Activated naive CD4-positive, alpha-beta T cell treated with anti-CD3 and anti-CD28 coated beads for 36 hours (primary cell): ENCODE measurements at places on chromosomes 5 and 9. TPM values are rescaled to one million over a fixed set of nuclear protein-coding genes. Genes with fewer than 3 reads are reported as not detected.

Gene CLINT1
- 32.7 TPM for total RNA-seq

Gene SLC6A3
- not detected for total RNA-seq

DNA sequence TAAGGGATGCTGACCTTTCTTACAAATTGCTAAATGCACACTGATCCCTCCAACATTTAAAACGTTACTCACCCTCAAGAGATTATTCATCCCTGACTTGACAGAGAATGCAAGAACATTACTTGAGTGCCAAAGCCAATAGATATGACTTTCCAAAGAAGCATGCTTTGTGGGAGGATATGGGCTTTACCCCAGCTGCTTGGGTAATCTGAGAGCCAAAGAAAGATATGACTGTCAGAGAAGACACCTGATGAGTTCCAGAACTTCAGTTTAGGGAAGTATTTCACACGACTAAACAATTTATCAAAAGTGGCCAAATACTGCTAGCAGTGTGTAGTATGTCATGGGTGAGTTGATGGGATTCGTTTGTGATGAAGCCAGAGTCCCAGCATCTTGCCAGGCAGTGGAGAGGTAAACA is 7.4 kb upstream of the SPDL1 start:
- H3K27me3 ChIP-seq: peaks cover 10% of the 10 kb centered on the region
- peaks cover 6% of the 10 kb centered on the region for H3K4me1 ChIP-seq
- no peak overlapping the region for H3K27ac ChIP-seq
- DNase-seq: no peak
- no peak overlapping the region for H3K4me3 ChIP-seq
- no peaks in the 10 kb centered on the region for H3K36me3 ChIP-seq

DNA sequence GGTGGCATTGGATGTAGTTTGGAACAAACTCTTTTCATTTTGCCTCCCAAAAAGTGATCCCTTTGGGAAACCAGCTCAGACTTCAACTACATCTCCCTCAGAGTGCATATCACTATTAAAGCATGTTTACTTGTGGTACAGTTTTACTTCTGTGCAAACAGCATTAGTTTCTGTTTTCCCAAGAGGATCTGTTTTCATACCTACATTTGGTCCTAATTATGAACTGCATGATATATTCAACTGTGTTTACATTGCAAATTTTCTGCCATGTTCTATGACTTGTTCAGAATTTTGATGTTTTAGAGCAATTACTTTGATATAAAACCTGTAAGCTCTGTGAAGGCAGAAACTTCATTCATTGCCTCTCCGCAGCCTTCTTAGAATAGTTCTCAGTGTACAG is 681.5 kb upstream of the ACO1 start:
- no peak for DNase-seq
- peaks cover 12% of the 10 kb centered on the region for H3K4me1 ChIP-seq
- no peaks in the 10 kb centered on the region for H3K36me3 ChIP-seq
- no peak overlapping the region for H3K4me3 ChIP-seq
- H3K27me3 ChIP-seq: no peaks in the 10 kb centered on the region

- no peaks in the 10 kb centered on the region for H3K27me3 ChIP-seq
- no peak overlapping the region for H3K4me3 ChIP-seq
- DNase-seq: no peak
- peaks cover 23% of the 10 kb centered on the region for H3K36me3 ChIP-seq
- H3K4me1 ChIP-seq: peaks cover 66% of the 10 kb centered on the region
- H3K27ac ChIP-seq: peak overlapping the region; percentile 5
These were observed 261.1 kb downstream of the MLLT3 start for GRCh38 chr9:20361229-20361628.

- H3K36me3 ChIP-seq: no peaks in the 10 kb centered on the region
- DNase-seq: no peak
- H3K27ac ChIP-seq: no peak overlapping the region
- no peak overlapping the region for H3K4me3 ChIP-seq
- peaks cover 7% of the 10 kb centered on the region for H3K27me3 ChIP-seq
- H3K4me1 ChIP-seq: no peaks in the 10 kb centered on the region
These were observed 149.8 kb upstream of the TNC start for GRCh38 chr9:115267790-115268189.

DNA sequence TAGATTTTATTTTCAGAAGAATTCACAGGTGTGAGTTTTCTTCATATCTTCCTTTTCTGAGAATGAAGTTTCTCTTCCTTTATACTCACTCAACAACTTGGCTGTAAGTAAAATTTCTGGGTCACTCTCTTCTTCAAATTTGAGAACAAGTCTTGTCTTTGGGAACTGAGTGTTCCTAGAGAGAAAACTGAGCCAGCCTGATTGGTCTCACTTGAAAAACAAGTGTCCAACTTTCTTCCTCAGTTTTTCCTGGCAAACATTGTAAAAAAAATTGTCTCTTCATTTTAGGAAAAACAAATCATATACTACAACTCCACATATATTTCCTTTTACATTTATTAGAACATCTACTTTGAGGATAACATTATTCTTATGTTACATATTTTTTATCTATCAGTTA is 156.1 kb upstream of the GHR start:
- peaks cover 2% of the 10 kb centered on the region for H3K27me3 ChIP-seq
- H3K4me1 ChIP-seq: no peaks in the 10 kb centered on the region
- no peak overlapping the region for H3K27ac ChIP-seq
